ENCODE measurements at places on chromosomes 7 and 10. TPM values are rescaled to one million over a fixed set of nuclear protein-coding genes. Genes with fewer than 3 reads are reported as not detected.
A peak's percentile ranks its signal among the peaks of the same experiment; 100 is the strongest.

Gene CACNA2D1
- total RNA-seq = 85.0 TPM

DNA sequence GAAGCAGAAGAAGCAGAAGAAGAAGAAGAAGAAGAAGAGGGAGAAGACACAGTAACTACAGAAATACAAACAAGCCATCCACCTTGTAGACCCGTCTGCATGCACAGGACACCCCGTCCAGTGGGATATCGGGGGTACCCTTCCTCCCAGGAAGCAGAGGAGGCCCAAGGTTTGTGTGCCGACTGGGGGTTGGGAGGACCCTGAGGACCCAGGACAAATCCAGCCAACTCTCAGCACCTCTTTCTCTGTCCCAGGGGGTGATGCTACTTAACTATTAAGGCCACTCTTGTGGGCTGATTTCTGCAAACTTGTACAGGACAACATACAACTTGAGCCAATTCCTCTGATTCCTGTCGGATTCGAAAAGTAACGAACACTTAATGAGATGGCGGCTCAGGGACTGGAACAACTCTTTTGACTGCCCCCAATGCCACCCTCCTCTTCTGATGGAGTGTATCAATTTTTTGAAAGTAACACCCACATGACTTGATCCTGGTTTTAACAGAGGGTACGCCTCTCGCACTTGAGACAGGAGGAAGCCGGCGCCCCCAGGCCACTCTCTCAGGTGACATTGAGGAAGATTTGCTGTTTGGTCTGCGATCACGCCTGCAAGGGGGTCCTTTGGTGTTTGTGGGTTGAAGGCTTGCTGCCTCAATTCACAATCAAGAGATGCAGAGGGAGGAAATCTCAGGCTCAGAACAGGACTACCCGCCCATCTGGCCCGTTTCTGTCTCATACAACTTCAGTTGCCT, 192.6 kb downstream of the TNS3 start:
- H3K27me3 ChIP-seq = no peaks in the 10 kb centered on the region
- peaks cover under 1% of the 10 kb centered on the region for H3K4me1 ChIP-seq
- H3K27ac ChIP-seq = no peak overlapping the region
- DNase-seq = no peak

Gene MOGAT3
- total RNA-seq = 195 TPM

DNA sequence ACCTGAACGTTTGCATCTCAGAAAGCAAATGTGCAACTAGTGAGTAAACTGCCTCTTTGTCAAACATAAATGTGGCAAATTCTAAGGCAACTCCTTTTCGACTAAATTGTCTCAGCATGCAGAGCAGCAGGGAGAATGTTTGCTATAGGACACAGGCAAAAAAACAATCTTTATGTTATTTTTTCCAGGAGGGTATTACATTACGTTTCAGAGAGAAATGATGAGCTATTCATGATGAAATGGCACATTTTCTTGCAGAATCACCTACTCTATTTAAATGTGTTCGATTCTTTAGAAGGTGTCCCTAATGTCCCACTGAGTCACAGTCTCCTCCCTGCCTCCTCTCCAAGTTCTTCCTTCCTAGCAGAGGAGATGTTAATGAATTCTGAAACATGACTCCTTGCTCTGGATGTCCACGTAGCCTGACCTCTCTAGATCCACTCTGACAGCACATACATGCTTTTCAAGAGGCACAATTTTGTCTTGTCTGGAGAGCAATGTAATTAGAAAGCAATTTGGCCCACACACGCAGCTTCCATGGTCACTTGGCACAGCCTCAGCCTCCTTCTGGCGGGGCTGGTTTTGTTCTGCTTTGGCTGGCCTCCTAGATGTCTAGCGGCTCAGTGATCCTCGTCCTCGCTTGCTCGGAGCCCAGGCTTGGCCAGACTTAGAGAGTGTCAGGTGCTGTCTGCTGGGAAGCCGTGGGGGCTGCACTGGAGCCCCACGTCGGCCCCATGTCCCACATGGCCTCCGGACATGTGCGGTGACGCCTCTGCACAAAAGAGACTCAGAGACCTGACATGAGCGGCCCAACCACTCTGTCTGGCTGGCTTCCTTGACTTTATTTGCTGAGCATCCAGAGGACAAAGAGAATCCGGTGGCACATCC, 125.7 kb upstream of the ZNF438 start:
- no peak overlapping the region for H3K4me3 ChIP-seq
- H3K36me3 ChIP-seq = no peaks in the 10 kb centered on the region
- DNase-seq = no peak
- H3K27me3 ChIP-seq = no peaks in the 10 kb centered on the region
- H3K27ac ChIP-seq = no peak overlapping the region

DNA sequence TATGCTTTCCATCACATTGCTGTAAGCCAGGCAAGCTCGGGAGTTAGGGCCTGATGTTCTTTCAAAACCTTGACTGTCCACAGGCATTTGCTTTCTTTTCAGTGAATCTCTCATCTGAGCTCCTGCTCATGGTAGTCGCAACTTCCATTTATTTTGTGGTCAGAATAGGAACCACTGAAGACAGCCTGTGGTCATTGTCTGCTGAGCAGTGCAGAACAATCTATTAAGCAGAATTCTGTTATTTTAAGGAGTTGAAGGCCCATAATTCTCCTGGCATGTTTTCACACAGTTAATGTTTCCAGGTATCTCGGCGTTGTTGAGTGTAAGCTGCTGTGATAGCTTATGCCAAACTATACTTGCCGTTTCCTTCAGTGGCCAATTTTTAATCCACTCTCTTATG, 491.1 kb upstream of the AKR1E2 start:
- no peak for DNase-seq
- no peak overlapping the region for H3K4me3 ChIP-seq
- H3K27me3 ChIP-seq = no peaks in the 10 kb centered on the region
- H3K27ac ChIP-seq = no peak overlapping the region
- no peaks in the 10 kb centered on the region for H3K36me3 ChIP-seq
- no peaks in the 10 kb centered on the region for H3K4me1 ChIP-seq

Gene PAPSS2
- 166 TPM for total RNA-seq

DNA sequence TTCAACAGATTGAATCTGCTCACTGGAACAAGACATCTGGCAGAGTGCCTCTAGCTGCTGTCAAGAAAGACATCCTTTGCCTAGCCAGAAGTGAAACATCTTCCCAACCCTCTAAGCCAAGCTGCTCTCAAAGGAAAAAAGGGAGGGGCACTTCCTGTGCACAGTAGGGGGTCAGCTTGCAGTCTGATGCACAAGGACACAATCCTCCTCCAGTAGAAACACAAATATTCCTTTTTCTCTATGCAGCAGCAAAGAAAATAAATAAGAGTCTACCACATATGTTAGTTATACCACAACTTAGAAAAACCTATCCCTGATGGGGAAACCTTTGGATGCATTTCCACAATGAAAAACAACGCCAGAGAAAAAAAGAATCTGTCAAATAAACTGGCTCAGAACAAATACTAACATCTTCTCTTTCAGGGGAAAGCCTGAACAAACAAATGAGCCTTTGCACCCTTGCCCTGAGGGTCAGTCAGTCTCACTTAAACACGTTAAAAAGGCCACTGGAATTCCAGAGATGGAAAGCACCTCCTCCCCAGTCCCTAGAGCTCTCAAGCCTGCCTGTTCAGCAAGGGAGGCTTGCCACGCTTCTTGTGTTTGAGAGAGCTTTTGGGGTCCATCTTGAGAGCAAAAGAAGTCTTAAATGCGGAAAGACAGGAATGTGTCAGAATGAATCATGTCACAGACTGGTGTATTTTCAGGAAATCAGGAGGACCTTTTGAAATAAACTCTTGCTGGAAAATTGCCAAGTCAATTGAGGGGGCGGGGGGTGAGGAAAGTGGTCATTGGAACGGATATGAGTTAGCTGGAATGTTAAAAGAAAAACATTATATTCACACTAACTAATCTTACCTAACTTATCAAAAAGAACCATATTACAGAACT, 7.5 kb downstream of the LAMB1 start:
- H3K36me3 ChIP-seq = peaks cover 9% of the 10 kb centered on the region
- H3K4me3 ChIP-seq = no peak overlapping the region
- peaks cover 8% of the 10 kb centered on the region for H3K4me1 ChIP-seq
- no peak for DNase-seq

GRCh38 chr10:101466016-101466912, 112.3 kb downstream of the BTRC start:
- no peaks in the 10 kb centered on the region for H3K27me3 ChIP-seq
- no peaks in the 10 kb centered on the region for H3K36me3 ChIP-seq
- no peak overlapping the region for H3K27ac ChIP-seq
- no peak for DNase-seq
- H3K4me1 ChIP-seq = no peaks in the 10 kb centered on the region

Gene NEURL1
- total RNA-seq = 45.7 TPM

Gene GRID1
- 0.35 TPM for total RNA-seq

Gene AGAP4
- 44.2 TPM for total RNA-seq

Gene GRM8
- total RNA-seq = not detected

Gene CALHM1
- total RNA-seq = not detected

DNA sequence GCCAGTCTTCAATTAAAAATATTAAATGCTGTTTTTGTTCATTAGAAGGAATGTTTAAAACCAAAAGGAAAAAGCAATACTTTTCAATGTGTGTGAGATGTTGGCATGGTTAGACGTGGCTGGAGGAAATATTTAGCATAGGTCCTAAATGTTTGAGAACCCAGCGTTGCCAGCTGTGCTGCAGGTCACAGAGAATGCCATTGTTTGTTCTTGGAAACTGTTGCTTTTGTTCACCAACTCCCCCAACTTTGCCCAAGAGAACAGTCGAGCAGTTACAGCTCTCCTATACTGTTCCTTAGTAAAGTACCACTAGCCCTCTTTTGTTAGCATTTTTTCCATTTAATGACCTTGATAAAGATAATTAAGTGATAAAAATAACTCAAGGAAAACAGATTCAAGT, 44.5 kb upstream of the ELMO1 start:
- DNase-seq = no peak
- no peaks in the 10 kb centered on the region for H3K4me1 ChIP-seq
- no peaks in the 10 kb centered on the region for H3K36me3 ChIP-seq
- no peaks in the 10 kb centered on the region for H3K27me3 ChIP-seq
- no peak overlapping the region for H3K27ac ChIP-seq

Gene CRHR2
- total RNA-seq = not detected

GRCh38 chr7:27399791-27400567, 157.4 kb downstream of the EVX1 start:
- no peak overlapping the region for H3K4me3 ChIP-seq
- no peaks in the 10 kb centered on the region for H3K4me1 ChIP-seq
- no peaks in the 10 kb centered on the region for H3K36me3 ChIP-seq

Gene ZNF37A
- 32.2 TPM for total RNA-seq

Gene ASB10
- total RNA-seq = not detected

GRCh38 chr7:141944811-141945210, 2.0 kb downstream of the CLEC5A start:
- DNase-seq = no peak
- no peak overlapping the region for H3K4me3 ChIP-seq
- H3K36me3 ChIP-seq = no peaks in the 10 kb centered on the region
- no peak overlapping the region for H3K27ac ChIP-seq
- no peaks in the 10 kb centered on the region for H3K27me3 ChIP-seq

Gene NPVF
- not detected for total RNA-seq

DNA sequence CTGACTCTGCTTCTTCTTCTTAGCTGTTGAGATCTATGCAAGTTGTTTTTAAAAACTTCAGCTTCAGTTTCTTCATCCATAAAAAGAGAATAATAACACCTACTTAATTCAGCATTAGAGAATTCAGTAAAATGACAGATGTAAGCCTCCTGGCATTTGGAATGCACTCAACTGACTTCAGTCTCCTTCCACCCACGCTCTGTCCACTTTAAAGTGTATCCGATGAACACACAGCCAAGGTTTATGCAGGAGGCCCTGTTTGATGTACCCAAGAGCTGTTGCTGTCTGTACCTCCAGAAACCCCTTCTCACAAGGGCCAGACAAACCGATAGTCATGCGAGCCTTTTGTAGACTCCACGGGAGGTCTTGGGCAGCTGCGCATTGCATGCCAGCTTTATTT, 27.1 kb upstream of the SLC35B4 start:
- no peak for DNase-seq
- no peaks in the 10 kb centered on the region for H3K36me3 ChIP-seq
- no peak overlapping the region for H3K4me3 ChIP-seq
- H3K27ac ChIP-seq = no peak overlapping the region
- no peaks in the 10 kb centered on the region for H3K27me3 ChIP-seq
- H3K4me1 ChIP-seq = no peaks in the 10 kb centered on the region

DNA sequence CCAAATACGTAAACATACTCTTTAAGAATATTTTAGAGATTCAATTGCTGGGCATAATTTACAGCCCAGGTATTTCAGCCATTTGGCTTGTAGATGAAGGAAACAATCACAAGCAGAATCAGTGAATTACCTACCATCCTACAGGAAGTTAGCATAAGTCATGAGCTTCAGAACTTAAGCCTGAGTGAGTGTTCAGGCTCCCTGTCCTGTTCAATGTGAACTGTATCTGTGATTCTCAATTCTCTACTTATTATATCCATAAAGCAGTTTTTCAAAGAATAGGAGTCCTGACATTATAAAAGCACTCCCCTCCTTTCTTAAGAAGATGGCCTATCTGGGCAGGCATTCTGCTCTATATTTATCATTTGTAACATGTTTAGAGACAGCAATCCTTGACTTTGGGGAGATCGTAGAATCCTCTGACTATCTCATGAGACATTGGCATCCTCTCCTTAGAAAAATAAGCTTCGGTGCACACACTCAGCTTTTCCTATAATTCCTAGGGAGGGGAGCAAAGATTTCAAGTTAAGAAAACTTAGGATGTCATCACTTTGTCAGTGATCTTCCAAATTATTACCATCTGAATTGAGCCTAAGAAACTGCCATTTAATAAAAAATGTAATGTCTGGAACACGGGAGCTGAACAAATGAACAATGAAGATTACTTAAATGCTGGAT, 645.2 kb upstream of the IGFBP3 start:
- H3K36me3 ChIP-seq = no peaks in the 10 kb centered on the region
- no peak overlapping the region for H3K4me3 ChIP-seq
- H3K4me1 ChIP-seq = peaks cover 24% of the 10 kb centered on the region
- no peaks in the 10 kb centered on the region for H3K27me3 ChIP-seq
- peak overlapping the region; percentile 4 for H3K27ac ChIP-seq

GRCh38 chr7:149625947-149626392, 128.4 kb upstream of the ZNF746 start:
- H3K27ac ChIP-seq = no peak overlapping the region
- no peak for DNase-seq
- no peak overlapping the region for H3K4me3 ChIP-seq
- no peaks in the 10 kb centered on the region for H3K27me3 ChIP-seq

GRCh38 chr7:1961701-1962276, 271.0 kb downstream of the MAD1L1 start:
- no peaks in the 10 kb centered on the region for H3K4me1 ChIP-seq
- no peaks in the 10 kb centered on the region for H3K27me3 ChIP-seq
- H3K4me3 ChIP-seq = no peak overlapping the region
- DNase-seq = no peak
- no peak overlapping the region for H3K27ac ChIP-seq
- no peaks in the 10 kb centered on the region for H3K36me3 ChIP-seq

- DNase-seq = no peak
- no peak overlapping the region for H3K27ac ChIP-seq
- no peaks in the 10 kb centered on the region for H3K27me3 ChIP-seq
- H3K36me3 ChIP-seq = no peaks in the 10 kb centered on the region
Measured at GRCh38 chr10:112769611-112770370, 180.3 kb upstream of the TCF7L2 start.

DNA sequence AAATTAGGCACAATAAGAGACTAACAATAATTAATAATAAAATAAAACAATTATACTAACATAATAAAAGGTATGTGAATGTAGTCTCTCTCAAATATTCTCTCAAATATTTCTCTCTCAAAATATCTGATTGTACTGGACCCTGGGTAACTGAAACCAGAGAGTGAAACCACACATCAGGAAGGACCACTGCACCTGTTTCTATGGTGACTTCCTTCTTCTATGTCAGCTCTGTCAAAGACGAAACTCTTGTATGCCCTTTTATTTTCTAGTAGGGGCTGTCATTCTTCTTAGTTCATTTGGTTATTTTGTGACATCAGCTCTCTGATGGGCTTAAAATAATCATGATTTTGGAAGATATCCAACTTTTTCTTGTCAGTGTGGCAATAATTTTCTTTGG, 428.0 kb upstream of the TPK1 start:
- no peaks in the 10 kb centered on the region for H3K27me3 ChIP-seq
- H3K4me1 ChIP-seq = no peaks in the 10 kb centered on the region
- no peak for DNase-seq
